ENCODE measurements at places on chromosomes 4 and X.

GRCh38 chr4:152408514-152409327, 127.2 kb downstream of the FBXW7 start:
- DNase-seq = no peak

DNA sequence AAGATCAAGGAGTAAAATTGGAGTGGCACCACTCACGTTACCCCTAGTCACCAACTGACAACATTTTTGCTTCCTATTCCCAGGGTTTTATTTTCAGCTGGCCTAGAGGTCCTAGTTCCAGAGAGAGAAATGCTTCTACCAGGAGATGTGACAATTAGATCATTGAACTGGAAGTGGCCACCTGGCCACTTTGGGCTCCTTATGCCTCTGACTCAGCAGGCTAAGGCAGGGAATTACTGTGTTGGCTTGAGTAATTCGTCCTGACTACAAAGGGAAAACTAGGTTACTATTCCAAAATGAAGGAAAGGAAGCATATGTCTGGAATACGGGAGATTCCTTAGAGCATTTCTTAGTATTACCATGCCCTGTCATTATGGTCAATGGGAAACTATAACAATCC, 831.6 kb upstream of the NDST4 start:
- no peak for DNase-seq

GRCh38 chr4:67973608-67974007, 10.3 kb upstream of the TMPRSS11A start:
- no peak for DNase-seq

DNA sequence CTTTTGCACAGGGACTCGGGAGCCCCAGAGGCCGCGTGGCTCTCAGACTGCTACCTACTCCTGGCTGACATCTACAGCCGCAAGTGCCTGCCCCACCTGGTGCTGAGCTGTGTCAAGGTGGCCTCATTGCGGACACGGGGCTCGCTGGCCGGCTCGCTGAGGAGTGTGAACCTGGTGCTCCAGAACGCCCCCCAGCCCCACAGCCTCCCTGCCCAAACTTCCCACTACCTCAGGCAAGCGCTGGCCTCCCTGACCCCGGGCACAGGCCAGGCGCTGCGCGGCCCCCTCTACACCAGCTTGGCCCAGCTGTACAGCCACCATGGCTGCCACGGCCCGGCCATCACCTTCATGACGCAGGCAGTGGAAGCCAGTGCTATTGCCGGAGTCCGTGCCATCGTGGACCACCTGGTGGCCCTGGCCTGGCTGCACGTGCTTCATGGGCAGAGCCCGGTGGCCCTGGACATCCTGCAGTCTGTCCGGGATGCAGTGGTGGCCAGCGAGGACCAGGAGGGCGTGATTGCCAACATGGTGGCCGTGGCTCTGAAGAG, 28.8 kb downstream of the SH3TC1 start:
- DNase-seq = no peak

DNA sequence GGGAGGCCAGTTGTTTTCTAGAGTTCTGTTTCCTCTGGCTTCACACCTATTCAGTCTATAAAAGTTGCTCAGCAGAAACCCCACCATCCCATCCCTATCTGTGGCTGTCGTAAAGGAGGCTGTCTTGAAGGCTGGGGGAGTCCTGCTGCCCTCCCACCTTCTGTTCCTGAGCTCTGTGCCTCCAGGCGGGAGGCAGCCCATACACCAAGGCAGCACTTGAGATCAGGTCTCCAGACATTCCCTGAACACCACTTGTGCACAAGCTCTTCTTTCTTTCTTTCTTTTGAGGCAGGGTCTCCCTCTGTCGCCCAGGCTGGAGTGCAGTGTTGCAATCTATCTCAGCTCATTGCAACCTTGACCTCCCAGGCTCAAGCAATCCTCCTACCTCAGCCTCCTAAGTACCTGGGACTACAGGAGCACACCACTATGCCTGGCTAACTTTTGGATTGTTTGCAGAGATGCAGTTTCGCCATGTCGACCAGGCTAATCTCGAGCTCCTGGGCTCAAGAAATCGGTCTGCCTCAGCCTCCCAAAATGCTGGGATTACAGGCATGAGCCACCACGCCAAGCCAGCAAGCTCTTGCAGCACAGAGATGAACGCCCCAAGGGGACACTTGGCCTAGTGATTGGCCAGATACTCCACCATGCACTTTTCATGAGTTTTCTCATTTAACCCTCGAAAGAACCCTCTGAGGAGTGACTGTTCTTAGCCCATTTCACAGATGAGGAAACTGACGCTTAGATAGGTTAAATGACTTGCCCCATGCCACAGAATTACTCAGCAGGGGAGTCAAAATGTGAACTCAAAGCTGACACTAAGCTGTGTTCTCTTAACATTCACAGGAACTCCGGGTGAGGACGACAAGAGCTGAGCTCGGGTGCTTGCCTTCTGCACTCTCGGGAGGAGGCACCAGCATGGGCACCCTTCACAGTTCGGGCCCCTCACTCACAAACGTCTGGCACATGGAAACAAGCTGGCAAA, 55.8 kb upstream of the ENPP6 start:
- no peak for DNase-seq

DNA sequence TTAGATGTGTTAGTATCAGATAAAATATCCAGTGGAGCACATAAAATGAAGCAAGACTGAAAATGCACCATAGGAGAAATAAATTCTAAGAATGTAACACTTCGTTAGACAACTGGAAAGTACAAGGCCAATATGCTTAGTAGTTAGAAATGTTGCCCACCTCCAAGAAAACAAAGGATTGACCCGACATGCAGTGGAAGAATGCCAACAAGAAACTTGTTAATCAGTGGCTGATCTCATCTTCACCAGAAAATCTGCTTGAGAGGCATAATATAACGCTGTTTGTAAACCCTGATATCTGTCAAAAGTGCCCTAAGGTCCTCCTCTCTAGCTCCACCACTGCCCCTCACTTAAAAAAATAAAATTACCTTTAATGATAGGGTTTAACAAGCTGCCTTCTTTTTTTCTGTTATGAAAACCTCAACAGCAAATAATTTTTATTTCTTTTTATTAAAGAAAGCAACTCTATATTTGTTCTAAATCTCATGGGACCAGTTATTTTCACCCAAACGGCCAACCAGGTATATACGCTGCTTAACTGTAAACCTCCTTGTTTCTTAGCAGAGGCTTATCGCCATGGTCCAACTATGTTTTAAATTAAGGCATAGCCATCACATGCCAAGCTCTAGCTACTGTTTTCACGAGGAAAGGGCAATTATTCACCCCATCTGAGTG, 1.8 kb downstream of the RASGEF1B start:
- DNase-seq = no peak

DNA sequence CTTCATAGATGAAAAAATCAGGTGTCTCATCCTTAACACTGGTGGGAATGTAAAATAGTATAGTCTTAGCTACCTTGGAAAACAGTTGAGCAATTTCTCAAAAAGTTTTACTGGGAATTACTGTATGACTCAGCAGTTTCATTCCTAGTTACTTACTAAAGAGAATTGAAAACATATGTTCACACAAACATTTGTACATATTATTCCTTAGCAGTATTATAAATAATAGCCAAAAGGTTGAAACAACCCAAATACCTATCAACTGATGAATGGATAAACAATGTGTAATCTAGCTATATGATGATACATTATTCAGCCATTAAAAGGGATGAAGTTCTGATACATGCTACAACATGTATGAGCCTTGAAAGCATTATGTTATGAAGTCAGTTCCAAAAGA, 41.7 kb downstream of the RBM46 start:
- no peak for DNase-seq

- no peak for DNase-seq
These were observed 45.4 kb downstream of the CC2D2A start for GRCh38 chr4:15515106-15515505.

GRCh38 chr4:81196126-81196650, 18.8 kb downstream of the PRKG2 start:
- no peak for DNase-seq

DNA sequence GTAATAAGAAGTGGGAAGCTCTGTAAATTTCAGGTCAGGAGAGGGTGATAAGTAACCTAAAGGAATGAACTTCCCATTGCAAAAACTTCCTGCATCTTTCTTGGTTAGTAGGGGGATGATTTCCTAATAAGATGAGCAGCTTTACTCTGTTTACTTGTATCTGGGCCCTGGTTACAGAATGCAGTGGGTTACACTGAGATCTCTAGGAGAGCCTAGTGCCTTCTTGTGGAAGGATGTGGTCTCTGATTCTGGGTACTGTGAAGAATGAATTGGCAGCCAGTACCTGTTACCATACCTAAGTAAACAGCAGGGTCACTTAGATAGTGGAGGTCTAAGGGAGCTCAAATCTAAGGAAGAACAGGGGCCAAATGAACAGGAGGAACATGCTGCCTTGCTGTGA, 320.6 kb downstream of the ARHGAP10 start:
- no peak for DNase-seq

GRCh38 chr4:139816856-139817255, 151.2 kb downstream of the MGST2 start:
- DNase-seq = no peak

- no peak for DNase-seq
These were observed 12.2 kb upstream of the FMR1 start for GRCh38 chrX:147899379-147900114.

DNA sequence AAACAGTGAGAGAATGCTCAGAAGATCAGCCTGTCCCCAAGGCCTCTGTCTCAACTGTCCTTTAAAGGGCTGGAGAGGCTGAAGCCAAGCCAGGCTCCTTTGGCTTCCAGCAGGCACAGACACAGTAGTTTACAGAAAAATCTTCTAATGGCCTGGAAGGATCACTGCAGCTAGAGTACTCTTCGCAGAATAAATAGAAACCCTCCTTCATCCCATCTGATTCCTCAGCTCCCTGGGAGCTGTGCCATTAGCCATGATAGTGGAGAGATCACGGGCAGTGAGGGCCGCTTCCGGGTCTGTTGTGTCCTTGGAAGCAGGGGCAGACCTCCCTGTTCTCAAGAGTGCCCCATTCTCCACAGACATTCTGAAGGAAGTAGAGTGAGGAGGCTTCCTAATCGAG, 63.1 kb downstream of the CCNI start:
- DNase-seq = no peak

GRCh38 chrX:70219938-70220764, 14.3 kb upstream of the AWAT1 start:
- no peak for DNase-seq

DNA sequence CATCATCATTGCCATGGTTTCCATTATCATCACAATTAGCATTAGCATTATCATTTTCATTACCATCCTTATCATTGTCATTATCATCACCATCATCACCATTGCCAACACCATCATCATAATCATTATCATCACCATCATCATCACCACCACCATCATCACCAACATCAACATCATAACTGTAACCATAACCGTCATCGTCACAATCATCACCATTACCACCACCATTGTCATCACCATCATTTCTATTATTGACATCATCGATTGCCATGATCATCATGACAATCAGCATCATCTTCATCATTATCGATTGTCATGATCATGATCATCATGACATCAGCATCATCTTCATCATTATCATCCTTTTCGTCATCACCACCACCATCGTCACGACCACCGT, 88.9 kb upstream of the MSX1 start:
- no peak for DNase-seq

GRCh38 chr4:153469031-153469430, 2.9 kb downstream of the TMEM131L start:
- DNase-seq = no peak

DNA sequence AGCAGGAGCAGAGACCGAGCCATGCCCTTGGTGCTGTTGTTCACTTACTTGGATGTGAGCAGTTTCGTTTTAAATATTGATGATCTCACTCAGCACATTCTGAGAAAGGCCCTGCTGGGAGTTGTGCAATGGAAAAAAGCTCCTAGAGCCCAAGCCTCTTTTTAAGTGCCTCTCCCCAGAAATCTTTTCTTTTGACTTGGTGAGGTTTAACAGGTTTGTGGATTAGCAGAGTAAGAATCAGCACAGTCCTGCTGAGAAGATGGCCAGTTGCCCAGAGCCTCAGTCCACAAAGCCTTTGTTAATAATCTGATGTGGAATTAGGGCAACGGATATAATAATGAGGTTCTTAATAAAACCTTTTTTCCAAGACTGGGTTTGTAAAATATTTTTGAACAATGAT, 157.5 kb upstream of the ATP6AP2 start:
- DNase-seq = no peak

- DNase-seq = no peak
These were observed 125.1 kb downstream of the HS6ST2 start for GRCh38 chrX:132833373-132833772.

DNA sequence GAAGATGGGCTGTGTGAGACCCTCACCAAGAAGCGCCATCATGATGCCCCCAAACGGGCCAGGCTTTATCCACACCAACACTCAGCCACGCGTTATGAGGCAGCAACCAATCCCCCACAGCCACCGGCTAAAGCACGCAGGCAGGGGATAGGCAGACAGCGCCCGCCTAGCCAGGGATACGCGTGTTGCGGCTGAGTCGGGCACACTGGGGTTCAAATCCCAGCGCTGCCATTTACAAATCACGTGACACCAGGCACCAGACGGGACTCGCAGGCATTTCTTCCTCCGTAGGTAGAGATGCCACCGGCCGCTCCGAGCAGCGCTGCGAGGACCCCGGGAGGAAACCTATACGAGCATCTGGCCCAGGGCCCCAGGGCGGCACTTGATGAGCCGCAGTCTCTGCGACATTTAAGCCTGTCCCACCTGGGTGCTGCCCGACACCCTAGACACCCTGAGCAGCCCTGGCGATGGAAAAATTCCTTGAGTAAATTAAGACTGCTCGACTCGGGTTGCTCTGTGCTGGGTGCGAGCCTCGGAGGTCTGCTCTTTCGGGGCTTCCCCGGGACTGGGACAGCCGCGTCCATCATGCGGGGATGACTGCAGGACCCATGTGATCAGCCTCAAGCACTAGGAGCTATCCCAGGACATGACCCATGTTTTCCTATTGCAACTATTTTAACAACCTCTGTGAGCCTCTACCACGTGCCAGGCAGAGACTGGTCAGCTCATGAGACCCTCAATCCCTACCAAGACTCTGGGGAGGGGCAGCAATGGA, 6.3 kb downstream of the ABLIM2 start:
- no peak for DNase-seq

- DNase-seq = no peak
These were observed 24.8 kb downstream of the ZFYVE28 start for GRCh38 chr4:2393353-2394270.
